CD4-positive, alpha-beta memory T cell (primary cell): ENCODE measurements at places on chromosomes 11 and 22.

DNA sequence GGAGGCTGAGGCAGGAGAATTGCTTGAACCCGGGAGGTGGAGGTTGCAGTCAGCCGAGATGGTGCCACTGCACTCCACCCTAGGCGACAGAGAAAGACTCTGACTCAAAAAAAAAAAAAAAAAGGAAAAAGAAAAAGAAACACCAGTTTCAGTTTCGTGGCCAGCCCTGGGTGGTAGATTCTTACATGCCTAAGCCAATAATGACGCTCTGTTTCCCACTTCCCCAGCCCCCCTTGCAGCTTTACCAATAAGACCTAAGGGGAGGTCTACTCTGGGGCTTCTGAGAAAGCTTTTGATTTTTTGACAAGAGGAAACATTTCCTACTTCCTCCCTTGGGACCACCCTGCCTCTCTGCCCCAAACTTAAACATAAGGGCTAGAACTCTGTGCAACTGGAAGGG is 30.0 kb upstream of the PTPRJ start:
- DNase-seq, result peak; percentile 50

DNA sequence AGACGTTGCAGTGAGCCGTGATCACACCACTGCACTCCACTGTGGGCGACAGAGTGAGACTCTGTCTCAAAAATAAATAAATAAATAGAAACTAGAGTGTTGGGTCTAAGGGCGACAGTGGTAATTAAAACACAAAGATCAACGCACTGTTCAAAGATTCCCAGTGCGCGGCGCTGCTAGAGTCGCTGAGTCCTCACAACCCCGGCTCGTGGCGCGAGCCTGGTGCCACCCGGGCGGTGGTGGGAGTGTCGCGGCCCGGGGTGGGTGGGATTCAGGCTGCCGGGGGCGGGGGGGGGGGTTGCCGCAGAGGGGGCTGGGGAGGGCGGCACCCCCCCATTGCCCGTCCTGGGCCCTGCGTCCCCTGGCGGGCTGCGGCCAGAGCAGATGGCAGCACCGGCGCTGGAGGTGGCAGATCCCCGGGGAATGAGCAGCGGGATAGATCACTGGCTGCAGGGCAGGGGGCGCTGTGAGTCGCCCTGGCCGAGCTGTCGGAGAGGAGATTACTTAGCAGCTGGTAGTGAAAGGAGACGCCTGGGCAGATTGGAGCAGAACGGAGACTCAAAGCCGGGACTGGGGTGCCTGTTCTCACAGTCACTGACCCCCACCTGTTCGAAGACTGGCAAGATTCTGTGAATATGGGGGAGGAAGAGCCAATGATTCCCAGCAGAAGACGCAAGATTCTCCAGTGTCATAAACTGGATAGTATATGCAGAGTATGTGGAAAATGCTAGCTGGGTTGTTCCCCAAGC is 30.2 kb upstream of the APOBEC3A start:
- peak; percentile 5 for DNase-seq

DNA sequence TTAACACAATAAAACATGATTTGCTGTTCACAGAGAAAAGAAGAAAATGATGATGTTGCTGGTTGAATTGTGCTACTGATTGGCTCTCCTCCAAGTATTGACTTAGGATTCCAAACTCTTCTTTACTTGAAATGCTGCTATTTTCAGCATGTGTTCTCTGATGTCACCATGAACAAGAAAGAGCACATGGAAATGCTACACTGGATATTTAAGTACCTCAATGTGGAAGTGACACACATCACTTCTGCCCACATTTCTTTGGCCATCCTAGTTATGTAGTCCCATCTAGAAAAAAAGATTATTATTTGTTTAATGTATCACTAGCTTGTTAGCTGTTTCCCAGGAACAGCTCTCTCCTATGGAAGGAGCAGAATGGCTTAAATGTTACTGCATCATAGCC is 27.2 kb downstream of the OR52B2 start:
- no peak for DNase-seq

DNA sequence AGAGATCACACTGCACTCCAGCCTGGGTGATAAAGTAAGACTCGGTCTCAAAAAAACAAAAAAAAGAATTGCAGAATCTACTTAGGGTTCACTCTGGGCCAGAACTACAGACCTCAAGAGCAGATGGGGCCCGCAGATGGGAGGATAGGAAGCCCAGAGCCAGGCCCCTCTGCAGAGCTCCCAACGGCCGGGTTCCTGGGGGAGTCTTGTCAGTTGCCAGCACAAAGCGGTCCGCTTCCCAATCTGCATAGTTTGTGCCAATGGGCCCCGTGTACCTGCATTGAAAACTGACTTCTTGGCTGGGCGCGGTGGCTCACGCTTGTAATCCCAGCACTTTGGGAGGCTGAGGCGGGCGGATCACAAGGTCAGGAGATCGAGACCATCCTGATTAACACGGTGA is 1.7 kb upstream of the CHID1 start:
- no peak for DNase-seq
